Neural crest cell (in vitro differentiated cells): ENCODE measurements at places on chromosomes 7 and 10. TPM values are rescaled to one million over a fixed set of nuclear protein-coding genes. Genes with fewer than 3 reads are reported as not detected.

MBLAC1 gene
- 2.1 and 2.4 TPM in 2 replicates for total RNA-seq

LSM5 gene
- total RNA-seq, result 89.0 and 101 TPM in 2 replicates

PPA1 gene
- total RNA-seq, result 174 and 179 TPM in 2 replicates

GRCh38 chr7:28554802-28555471 is 142.6 kb downstream of the CREB5 start:
- DNase-seq, result no peak
- no peak overlapping the region for H3K4me3 ChIP-seq
- no peak overlapping the region for H3K27ac ChIP-seq
- H3K27me3 ChIP-seq, result no peaks in the 10 kb centered on the region
- H3K4me1 ChIP-seq, result peaks cover 42% of the 10 kb centered on the region
